ENCODE measurements at places on chromosomes 7 and 10.

DNA sequence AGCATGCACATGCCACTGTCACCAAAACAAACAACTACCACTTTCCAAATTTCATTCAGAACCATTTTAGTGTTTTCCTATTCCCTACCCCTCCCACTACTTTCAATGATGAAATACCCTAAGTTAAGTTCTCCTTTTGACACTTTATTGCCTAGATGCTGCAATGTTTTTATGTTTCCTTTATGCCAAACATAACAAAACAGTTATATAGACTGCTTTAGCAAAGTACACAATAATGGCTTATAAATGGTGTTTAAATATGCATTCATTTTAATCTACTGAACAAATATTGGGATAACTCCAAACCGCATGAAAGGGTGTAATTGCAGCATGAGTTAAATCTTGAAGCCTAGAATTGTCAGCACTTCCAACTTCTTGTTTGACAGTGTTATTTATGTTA is 69.2 kb downstream of the PHYHIPL start:
- no peak for DNase-seq

DNA sequence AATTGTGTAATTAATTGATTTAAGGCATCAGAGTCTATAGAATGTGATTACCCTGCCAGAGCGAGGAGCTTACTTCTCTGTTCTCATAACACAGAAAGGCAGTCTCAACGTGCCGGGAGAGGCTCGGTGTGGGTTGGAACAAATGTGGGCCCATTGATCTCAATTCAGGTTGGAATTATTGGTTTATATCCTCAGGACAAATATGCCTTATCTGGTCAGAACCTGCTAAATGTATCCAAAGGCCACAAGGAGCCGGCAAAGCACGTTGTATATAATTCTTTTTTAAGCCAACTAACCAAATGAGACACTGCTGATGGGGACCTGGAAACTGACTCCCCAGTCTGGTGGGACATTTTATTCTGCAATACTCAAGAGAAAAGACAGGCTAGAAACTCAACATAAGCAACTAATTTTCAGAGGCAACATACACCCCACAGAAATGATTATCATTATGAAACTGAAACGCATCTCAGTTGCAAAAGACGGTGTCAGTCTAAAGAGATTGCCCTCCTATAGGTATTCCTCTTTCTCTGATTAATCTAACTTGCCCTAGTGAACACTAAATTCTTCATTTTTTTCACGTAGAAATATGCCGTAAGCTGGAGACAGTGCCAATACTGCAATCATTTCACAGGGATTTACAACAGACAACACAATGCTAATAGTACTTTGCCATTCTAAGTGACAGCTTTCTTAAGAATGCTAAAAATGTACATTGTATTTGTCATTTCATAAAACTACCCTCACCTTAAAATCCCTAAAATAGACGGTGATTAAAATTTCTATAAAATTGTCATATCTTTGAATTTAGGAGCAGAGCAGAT is 9.4 kb downstream of the EBF3 start:
- no peak for DNase-seq

- no peak for DNase-seq
Measured at GRCh38 chr10:30039567-30039966, 19.8 kb downstream of the JCAD start.

DNA sequence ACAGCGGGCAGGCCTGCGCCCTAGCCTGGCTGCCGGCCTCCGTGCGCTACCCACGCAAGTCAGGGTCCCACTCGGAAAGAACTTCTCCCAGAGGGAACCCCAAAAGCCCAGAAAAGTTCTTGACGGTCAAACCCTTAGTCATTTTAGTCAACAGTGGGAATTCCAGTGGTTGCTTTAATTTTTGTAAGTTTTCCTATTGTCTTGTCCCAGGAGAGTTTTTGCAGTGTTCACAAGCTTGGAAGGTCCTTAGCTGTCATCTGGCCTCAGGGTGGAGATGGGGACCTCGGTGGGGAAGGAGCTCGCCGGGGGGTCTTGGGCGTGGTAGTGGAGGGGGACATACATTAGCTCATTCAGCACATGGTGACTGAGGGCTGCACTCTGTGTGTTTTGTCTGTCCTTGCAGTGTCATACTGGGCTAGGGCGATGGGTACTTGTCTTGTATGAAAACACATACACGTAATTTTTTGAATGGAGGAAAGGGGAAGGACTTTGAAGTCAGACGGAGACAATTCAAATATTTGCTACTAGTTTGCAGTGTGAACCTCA is 736 bp downstream of the MINDY4 start:
- DNase-seq: no peak

DNA sequence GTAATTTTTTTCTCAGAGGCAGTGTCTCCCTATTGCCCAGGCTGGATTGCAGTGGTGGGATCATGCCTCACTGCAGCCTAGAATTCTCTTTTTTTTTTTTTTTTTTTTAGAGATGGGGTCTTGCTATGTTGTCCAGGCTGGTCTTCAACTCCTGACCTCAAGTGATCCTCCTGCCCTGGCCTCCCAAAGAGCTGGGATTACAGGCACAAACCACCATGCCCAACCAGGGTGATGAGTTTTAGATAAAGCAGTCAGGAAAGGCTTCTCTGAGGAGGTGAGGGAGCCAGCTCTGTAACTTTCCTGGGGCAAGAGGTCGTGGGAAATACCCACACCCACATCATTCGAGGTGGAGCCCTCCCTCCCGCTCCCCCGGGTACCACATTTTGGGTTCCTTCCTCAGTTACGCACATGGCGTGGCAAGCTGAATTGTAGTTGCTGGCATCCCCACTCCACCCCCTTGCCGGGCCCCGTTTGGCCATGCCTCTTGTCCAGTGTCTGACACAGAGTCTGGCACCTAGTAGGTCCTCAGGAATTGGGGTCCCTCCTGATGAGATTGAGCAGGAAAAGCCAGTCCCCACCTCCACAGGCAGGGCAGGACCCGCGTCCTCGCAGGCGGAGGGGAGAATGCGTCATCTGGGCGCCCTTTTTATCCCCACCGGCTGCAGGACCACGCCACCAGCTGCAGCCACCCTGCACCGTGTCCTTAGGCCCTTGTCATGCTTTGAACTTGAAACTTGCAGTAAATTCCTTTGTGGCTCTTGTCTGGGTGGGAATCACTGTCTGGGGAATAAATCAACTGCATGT is 43.4 kb downstream of the CLIP2 start:
- DNase-seq: no peak

DNA sequence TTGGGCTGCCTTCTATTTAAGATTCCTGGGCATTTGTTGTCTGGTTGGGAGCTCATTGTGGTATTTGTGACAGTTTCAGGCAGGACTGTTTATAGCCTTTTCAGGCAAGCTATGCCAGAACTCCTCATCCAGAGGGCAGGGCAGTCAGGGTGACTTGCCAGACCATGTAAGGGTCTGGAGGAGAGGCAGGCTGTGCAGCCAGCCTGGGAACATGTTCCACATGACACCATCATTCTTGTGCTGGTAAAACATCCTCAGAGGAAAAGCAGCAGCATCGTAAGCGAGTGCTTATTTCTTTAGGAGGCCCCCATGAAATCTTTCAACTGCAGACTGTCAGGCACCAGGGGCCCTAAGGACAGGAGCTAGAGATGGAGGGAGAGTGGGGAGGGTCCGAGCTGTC is 44.0 kb upstream of the SORBS1 start:
- DNase-seq: no peak

DNA sequence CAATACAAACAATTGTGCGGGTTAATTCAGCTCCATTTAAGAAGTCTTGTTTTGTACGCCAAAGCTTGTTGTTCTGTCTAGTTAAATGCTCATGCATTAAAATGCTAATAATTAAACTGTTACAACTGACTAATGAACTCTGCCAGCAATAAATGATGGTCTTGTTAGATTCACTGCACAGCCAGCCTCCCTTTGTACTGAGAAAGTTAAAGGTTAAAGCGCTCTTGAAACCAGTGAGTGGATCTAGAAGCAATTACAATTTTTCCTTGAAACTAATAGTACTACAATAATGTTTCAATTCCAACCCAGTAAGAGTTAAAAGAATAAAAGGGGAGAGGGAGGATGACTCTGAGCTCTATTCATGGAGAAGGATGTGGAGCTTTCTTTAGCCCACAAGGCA is 233.0 kb downstream of the EMX2 start:
- no peak for DNase-seq

DNA sequence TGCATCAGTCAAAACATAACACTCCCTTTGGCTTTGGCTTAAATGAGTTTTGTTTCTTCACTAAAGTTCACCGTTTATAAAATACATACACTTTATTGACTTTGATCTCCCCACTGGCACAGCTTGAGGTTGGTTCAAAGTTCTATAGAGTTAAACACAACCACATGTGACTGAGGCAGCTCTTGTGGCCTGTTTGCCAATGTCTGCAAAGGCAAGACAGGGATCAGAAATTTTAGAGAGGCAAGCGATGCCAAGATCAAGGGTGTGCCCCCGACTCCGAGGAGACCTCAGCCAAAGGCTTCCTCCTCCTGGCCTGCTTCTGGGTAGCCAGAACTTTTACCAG is 129.8 kb upstream of the JCAD start:
- no peak for DNase-seq

GRCh38 chr10:124119946-124120345 is 26.5 kb upstream of the CHST15 start:
- no peak for DNase-seq

DNA sequence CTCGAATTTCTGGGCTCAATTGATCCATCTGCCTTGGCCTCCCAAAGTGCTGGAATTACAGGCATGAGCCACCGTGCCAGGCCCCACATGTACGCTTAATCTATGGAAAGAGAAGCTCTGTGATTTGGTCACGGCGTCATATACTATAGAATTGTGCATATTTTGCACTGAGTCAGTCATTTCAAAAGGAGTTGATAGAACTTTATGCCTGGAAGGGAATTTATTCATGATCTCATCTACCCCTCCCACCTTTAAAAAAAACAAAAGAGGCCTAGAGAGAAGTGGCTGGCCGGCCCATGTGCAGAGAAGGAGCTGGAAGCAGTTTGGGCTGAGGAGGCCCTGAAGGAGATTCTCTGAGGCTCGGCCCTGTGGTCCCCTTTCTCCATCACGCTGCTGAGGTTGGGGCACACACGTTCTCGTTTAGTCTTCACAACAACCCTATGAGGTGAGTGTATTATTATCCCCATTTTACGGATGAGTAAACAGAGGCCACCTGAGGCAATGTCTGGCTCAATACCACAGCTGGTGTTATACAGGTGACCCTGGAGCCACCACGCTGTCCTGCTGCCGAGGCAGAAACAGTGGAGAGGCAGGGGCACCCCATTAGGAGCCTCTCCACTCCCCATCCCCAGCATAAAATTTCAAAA is 47.2 kb upstream of the ZRANB1 start:
- DNase-seq: no peak

DNA sequence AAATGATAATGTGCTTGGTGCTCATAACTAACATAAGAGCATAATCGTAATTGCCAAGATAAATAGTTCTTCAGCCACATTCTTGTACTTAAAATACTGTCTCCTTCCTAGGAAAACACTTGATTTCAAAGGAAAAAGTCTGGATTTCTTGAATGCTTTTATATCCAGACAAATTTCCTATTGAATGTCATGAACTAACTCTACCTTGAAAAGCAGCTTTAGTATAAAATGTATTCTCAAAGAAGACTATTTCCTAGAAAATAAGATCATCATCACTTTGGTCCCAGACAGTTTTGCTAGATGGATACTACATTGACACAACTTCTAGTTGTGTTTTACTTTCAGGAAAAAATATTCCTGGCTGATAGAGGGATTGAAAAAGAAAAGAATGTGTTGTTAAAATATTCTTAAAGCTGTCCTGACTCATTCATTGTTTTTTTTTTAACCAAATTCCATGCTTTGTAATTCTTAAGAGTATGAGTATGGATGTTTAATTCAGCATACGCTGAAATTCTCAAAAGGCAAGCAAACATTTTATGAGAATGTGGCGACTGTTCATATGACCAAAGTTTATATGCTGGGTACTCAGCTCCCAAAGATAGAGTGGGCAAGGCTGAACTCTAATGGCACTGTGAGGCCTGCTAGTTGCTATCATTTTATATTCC is 106.1 kb downstream of the PPP1R3A start:
- DNase-seq: no peak

- no peak for DNase-seq
Measured at GRCh38 chr7:13532028-13532753, 457.3 kb downstream of the ETV1 start.

DNA sequence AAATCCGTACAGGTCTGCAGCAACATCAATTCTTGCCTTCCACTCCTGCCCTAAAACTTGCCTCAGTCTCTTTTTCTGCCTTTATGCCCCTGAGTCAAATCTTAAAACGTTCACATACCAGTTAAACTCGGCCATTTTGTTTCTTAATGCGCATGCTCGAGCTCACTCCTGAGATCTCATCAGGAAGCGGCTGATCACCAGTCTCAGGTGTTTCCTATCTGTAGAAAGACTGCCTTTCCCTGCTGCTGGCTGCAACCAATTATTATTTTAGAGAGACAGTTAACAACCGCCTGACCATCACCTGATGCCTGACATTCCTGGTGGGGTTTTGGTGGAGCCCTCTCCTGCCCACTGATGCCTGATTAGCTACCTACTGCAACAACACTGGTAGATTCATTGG is 70.2 kb upstream of the TMEM140 start:
- DNase-seq: no peak

- no peak for DNase-seq
Measured at GRCh38 chr7:48390388-48391327, 219.4 kb downstream of the ABCA13 start.

GRCh38 chr7:134662871-134663205 is 16.2 kb downstream of the BPGM start:
- DNase-seq: no peak

- DNase-seq: peak; percentile 56
Measured at GRCh38 chr10:4947635-4948596, 15.3 kb upstream of the AKR1C1 start.

DNA sequence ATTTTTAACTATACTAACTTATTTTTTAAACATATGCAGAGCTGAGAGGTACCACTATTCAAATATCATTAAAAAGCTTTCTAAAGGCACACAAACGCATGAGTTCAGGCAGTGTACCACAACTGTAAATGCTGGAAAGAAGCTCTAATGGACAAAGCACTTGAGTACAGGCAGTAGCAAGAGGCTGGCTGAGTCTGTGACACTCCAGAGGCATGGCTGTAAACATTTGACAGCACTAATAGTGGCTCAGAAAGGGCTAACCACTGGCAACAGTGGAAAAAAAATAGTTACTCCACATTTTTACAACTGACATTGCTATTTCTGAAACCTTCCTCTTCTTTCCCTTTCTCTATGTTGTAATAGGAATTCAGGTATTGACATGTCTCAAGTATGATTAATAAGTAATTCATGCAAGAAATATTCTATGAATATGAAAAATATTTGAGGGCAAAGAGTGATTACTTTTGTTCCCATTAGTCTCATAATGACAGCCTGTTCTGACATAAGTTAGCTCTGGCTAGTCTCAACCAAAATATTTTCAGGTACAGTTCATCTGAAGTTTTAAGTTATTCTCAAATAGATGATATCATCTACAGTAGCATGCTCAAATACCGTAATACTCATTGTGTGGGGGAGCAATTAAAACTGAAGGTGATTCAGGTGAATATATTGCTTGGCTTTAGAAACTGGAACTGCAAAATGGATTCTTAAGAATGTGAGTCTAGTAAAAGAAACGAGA is 324.0 kb upstream of the POT1 start:
- DNase-seq: no peak

DNA sequence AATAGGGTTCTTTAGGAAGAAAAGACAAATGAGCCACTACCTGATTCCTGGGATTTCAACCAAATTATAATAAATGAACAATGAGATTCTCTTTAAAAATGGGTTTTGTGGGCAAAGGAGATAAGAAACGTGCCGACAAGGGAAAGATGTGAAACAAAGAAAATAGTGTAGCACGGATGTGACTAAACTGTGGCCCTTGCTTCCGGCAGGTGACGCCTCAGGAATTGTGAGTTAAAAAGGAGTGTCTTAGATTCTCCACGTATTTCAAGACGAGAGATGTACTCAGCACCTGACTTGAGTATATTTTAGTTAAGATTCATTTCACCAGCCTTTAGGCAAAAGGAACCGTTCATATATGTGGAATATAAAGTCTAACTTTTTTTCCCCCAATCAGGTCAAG is 75.9 kb downstream of the DNAH11 start:
- DNase-seq: no peak

Data from SW480 (cell line).